Urinary bladder (tissue), 4 donors: ENCODE measurements at places on chromosomes 11 and 22.

DNA sequence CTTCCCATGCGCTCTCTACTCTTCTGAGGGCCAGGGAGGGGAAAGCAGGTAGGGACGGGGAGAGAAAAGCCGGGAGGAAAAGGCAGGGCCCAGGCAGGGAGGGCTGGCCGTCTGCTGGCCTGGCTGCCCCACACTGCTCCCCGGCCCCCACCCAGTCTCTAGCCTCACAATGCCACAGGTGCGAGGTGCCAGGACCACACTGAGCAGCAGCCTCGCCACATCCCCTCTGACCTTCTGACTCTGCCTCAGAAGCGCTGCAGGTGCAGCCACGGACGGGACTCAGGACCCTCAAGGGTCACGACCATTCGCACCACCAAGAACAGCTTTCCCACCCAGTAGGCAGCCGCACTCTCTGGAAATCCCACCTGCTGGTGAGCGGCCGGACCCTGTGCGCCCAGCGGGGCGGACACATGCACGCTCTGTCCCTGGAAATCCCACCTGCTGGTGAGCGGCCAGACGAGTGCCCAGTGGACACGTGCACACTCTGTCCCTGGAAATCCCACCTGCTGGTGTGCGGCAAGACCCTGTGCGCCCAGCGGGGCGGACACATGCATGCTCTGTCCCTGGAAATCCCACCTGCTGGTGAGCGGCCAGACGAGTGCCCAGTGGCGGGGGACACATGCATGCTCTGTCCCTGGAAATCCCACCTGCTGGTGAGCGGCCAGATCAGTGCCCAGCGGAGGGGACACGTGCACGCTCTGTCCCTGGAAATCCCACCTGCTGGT lies 20.1 kb downstream of the TOLLIP start:
- DNase-seq: no peak

DNA sequence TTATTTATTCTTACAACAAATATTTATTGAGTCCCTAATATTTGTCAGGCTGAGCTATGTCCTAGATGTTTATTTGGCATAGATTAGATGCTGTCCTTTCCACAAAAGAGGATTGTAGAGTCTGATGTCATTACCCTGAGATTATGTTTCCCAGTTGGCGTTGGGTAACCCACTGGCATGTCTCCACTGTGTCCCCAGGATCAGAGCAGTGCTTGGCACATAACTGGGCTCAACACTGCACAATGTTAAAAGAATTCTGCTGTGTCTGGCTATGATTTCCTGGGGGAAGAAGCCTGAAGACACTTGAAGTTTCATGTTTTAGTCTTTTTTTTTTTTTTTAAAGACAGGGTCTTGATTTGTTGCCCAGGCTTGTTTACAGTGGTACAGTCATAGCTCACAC lies 4.0 kb downstream of the RCN1 start:
- no peak for DNase-seq

DNA sequence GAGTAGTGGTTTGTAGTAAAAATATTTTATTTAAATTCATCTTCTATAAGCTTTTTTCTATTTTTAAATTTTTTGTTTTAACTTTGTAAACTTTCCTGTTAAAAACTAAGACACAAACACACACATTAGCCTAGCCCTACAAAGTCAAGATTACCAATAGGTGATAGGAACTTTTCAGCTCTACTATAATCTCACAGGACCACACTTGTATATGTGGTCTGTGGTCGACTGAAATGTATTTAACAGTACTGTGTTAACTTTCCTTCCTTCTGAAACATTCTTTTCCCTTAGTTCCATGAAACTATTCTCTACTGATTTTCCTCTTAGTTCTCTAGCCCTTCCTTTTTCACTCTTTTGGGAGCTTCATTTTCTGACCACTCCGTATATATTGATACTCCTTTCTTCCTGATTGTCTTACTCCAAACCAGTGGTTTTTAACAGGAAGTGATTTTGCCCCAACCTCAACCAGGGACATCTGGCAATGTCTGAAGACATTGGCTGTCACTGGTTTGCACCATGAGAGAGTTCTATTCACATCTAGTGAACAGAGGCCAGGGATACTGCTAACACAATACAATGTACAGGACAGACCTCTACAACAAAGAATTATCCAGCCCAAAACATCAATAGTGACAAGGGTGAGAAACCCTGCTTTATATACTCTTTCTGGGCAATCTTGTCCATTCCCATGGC lies 8.8 kb downstream of the ZW10 start:
- DNase-seq: no peak

DNA sequence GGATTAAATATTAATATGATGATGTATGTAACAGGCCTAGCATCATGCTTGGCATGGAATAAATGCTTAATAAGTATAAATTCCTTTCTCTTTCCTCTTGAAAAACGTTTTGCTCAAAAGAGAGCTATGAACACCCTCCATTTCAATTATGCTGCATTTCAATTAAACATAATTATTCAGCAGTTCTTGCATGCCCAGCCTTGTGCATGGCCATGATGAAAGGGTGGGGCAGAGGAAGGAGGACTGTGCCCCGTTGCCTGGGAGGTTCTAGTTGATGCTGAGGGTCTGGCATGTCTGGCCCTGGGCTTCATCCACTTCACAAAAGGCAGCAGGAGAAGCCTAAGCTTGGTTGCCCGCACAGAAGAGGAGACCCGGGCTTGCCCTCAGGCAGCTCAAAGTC lies 73.6 kb upstream of the PHOX2A start:
- no peak for DNase-seq

DNA sequence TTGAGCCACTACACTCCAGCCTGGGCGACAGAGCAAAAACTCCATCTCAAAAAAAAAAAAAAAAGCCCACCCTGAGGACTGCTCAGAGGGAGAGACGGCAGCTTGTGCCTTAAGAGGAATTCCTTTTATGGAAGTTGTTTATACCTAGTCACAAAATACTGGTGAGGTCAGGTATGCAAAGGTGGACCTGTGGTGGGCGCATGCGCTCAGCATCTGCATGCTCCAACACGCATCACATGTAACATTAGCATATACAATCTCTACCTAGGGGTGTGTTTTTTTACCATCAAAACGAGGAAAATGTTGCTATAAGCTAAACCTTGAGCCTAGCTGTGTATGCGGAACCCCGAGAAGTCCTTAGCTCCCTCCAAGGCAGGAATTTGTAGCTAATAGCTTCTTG lies 6.8 kb upstream of the SART1 start:
- peak; percentile 17 for DNase-seq

- DNase-seq: no peak
Observed at GRCh38 chr22:24445481-24446259, 18.3 kb downstream of the ADORA2A start.
